Kidney epithelial cell (primary cell): ENCODE measurements at places on chromosomes 5 and 9. TPM values are rescaled to one million over a fixed set of nuclear protein-coding genes. Genes with fewer than 3 reads are reported as not detected.

- DNase-seq = no peak
Observed at GRCh38 chr5:135012033-135012588, 21.9 kb downstream of the PITX1 start.

GRCh38 chr5:26894719-26895263 lies 143.6 kb downstream of the CDH9 start:
- DNase-seq = no peak

GRCh38 chr5:10867389-10868303 lies 106.6 kb upstream of the DAP start:
- no peak for DNase-seq

DNA sequence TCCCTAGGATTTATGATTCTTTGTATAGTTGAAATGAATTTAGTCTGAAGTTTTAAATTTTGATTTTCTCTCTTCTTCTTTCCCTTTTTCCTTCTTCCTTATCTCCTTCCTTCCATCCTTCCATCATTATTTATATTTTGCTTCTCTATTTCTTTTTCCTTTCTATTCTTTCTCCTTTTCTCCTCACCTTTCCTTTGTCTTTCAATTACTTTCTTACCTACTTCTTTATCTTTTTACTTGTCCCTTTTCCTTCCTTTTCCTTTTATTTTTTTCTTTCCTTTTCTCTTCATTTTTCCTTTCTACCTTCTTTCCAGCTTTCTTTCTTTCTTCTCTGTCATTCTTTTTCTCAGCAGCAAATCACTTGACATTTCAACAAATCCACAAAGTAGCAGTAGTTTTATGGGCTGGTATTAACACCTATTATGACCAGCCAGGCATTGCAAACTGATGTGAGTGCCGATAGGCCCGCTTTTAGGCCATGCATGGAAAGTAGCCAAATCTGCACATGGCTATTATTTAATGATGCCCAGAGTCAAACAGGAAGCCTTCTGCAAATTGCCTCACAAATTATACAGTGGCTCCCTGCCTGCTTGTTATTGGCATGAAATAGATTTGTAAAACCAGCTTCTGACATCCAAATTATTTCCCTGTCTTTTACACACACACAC lies 37.1 kb upstream of the NR3C1 start:
- peak; percentile 10 for DNase-seq

GRCh38 chr9:76067696-76068095 lies 177.2 kb downstream of the PCSK5 start:
- DNase-seq = no peak

SLC6A18 gene
- total RNA-seq = not detected in 2 replicates

DNA sequence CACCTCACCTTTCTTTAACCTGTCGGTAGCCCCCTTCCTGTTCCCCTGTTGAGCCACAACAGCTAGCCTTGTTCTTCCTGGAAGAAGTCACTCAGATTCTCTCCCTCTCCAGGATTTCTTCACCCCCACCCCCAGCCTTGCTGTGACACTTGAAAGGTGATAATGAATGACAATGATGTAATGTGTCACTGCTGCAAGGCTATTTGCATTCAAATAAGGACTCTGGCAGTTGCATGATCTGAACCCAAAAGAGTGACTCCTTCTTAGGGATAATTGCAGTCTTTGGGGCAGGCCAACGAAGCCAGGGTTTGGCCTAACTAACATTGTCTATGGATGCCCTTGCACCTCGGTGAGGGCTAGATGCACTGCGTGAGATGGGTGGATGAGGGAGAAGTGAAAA lies 154.4 kb upstream of the CLINT1 start:
- no peak for DNase-seq

IL7R gene
- 1.6 and 4.0 TPM in 2 replicates for total RNA-seq

DNA sequence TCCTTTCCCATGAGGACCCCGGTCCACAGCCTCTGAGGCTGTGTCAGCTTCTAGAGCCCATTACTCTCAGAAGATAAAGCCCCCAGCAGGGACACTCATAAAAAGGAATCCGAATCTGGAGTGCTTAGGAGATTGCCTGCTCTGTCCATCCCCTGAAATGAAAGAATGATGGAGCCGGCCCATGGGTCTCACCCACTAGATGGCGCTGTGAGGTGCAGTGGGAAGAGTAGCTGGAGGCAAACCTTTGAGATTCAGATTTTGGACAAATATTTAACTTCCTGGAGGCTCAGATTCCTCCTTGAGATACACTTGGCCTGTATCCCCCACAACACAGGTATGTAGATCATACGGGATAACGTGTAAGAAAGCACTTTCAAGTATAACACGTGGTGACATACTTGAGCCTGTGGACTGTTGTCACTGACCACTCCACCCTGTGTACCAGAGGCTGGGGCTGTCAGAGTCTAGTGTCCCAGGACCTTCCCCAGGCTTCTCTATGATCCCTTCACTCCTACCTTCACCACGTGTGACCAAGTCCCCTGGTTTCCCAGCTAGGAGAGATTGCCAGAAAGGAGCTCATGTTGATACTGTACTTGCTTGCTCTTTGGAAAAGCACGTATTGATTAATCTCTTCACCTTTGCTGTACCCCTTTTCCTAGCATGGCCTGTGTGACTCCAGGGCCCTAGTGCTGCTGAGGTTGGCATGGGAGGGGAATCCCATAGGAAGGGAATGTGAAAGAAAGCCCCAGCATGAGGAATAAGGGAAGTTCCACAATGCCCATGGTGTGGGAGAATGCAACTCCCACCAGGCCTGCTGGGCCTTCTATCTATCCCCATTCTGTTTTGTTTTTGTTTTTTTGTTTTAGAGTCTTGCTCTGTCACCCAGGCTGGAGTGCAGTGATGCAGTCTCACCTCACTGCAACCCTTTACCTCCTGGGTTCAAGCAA lies 32.1 kb downstream of the TRMO start:
- no peak for DNase-seq

DIPK1B gene
- 17.1 and 27.0 TPM in 2 replicates for total RNA-seq

GRCh38 chr9:106962615-106963363 lies 99.8 kb downstream of the ZNF462 start:
- DNase-seq = no peak

DNA sequence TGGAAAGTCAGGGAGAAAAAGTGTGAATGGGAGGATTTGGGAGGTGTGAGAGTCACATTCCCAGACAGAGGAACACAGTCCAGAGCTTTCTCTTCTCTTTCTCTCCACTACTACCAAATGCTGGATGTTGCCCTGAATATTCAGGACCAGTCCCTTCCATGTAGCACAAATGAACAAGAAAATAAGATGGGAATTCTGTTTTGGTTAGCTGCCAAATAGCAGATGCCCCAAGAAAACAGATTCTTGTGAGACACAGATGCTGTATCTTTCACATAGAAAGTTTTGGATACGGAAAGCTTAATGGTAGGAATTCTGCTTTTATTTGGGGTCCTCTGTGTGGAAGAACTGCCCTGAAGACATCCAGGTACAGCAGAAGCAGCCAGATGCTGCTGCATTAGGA lies 37.8 kb downstream of the PRLR start:
- no peak for DNase-seq

- DNase-seq = no peak
Observed at GRCh38 chr9:127500399-127500798, 49.1 kb downstream of the LRSAM1 start.

- DNase-seq = no peak
Observed at GRCh38 chr9:21991072-21991959, 2.9 kb downstream of the CDKN2A start.

DNA sequence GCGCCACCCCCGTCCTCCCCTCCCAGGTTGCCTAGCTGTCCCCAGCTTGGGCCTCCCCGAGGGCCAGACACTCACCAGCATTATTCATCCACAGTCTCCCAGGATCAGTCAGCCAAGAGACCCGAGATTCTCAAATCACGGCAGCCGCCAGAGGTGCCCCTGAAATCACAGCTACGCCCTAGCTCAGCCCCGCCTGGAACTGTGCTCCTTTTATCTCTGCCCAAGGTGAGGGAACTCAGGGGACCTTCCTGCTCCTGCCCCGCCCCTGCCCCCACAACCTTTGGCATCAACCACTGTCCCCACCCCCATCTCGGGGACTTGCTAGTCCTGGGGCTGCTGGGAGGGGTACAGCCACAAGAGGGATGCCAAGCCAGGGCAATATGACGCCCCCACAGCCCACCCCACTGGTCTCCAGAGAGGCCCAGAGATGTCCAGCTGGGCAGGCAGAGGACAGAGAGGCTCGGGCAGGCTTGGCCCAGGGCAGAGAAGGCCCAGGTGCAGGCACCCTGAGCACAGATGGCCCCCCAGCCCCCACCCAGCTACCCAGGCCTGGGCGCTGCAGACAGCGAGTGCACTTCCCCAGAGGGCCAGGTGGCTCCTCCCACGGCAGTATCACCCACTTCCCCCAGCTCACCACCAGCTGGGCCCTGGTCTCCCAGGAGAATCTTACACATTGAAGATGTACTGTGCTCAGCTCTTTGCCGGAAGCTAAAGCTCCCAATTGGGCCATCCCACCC lies at the start of gene FUT7:
TSS of gene FUT7 (minus strand) at position 185 of the 737 bp plus-strand sequence. CDS start at position 88, 97 bp downstream.
- DNase-seq = no peak

- no peak for DNase-seq
Observed at GRCh38 chr5:59745415-59745863, 148.1 kb downstream of the PDE4D start.

- DNase-seq = no peak
Observed at GRCh38 chr9:90442723-90443122, 199.9 kb downstream of the DIRAS2 start.

DNA sequence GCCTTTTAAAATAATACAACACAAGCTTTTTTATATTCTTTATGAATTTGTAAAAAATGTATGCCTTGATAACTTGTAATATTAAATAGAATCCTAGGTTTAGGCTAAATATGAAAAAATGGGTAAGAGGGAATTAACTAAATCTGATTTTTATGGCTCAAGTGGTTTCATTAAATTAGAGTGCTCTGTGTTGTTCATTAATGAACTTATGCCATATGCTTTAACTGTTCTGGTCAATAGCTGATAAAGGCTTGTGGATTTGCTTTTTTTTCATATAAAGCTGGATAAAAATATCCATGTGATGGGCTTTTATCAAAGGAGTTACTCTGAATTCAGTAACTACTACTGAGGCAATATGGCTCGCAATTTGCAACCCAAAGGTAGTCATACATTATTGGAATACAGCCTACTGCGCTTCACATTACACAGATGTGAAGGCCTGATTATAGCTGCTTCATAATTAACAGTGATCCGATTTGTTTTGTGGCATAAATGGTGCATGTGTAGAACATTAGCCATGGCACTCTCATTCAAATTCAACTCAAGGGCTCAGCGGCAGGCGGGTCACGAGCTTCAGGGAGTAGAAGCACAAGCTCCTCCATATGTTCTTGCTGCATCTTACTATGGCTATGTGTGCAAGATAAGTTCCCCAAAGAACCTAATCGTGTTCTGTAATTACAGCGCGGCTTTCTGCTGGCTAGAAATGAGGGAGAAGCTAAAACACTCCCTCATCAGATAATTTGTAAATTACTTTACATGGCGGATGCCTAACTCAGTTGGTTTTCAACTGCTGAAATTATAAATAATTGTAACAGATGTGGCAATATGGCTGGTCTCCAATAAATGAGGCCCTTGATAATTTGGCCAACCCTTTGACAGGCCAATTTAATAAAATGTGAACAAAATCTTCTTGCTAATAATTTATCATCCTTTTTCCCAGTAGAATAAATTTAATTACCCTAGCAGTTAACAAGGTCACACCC lies 188.3 kb downstream of the CNTLN start:
- DNase-seq = no peak

DNA sequence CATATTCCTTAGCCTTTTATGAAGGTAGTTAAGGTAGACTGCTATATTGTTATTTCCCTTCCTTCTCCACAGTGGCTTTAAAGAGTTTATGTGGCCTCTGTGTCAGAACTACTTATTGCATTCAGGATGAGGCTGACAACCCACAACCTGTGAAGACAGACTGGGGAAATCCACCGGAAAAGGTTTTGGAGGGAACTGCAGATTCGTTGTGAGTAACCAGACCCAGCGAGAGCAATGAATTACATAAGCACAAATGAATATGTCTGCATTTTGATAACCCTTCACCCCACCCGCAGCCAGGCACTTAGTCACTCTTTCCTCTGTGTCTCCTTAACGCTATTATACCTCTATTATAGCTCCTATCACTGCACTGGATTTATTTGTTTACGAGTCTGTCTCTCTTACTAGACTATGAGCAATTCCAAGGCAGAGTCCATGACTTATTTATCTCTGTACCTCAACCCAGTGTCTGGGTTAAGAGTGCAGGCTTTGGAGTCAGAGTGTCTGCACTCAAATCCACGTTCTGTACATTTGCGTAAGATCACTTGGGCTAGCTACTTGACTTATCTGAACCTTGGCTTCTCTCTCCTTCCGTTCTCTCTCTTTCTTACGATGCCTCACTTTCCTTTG lies 19.2 kb downstream of the KCTD16 start:
- DNase-seq = no peak

DNA sequence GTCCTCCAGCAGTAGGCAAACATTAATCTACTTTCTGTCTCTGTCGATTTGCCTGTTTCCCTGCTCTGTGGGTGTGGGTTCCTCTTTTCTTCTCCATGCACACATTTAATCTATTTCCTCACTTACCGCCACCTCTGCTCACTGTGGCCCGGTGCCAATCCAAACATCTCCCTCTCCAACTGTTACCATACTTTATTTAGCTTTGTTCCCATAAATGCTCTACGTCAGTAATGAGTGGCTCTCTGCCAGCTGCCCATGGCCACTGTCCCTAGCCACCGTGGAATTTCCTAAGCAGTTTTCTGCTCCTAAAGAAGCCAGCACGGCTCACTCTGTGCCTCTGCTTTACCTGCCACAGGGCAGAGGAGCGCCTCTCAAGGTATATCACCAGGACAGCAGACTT lies 19.5 kb upstream of the GOLPH3 start:
- peak; percentile 54 for DNase-seq

GRCh38 chr5:139686706-139687441 lies 38.7 kb downstream of the CXXC5 start:
- no peak for DNase-seq

DNA sequence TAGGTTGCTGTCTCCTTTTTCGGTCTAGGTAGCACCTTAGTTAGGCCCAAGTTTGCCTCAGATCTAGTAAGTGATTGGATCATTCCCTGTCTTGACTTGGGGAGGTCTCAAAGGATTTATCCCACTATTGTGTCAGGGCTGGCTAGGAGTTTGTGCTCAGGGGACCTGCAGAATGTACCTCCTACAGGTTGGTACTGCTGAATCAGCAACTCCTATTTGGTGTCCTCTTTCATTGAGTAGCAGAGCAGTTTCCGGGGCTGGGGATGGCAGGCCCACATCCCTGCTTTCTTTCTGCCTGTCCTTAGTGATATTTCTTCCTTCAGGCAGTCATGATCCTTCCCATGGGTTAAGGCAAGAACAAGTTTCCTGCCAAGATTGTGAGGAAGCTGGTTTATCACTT lies 192.9 kb upstream of the CCNH start:
- no peak for DNase-seq

GRCh38 chr9:84775056-84775643 lies 105.6 kb downstream of the NTRK2 start:
- no peak for DNase-seq

GRCh38 chr5:98458004-98458403 lies 315.5 kb upstream of the RGMB start:
- no peak for DNase-seq

GRCh38 chr5:179840766-179841165 lies 17.9 kb downstream of the MRNIP start:
- DNase-seq = no peak

GRCh38 chr5:78295035-78295961 lies 800 bp upstream of the AP3B1 start:
- DNase-seq = no peak

ZNF474 gene
- total RNA-seq = 0.68 and 1.1 TPM in 2 replicates
